Psoas muscle (tissue), 8 donors: ENCODE measurements at places on chromosomes 5 and 9. TPM values are rescaled to one million over a fixed set of nuclear protein-coding genes. Genes with fewer than 3 reads are reported as not detected.

DNA sequence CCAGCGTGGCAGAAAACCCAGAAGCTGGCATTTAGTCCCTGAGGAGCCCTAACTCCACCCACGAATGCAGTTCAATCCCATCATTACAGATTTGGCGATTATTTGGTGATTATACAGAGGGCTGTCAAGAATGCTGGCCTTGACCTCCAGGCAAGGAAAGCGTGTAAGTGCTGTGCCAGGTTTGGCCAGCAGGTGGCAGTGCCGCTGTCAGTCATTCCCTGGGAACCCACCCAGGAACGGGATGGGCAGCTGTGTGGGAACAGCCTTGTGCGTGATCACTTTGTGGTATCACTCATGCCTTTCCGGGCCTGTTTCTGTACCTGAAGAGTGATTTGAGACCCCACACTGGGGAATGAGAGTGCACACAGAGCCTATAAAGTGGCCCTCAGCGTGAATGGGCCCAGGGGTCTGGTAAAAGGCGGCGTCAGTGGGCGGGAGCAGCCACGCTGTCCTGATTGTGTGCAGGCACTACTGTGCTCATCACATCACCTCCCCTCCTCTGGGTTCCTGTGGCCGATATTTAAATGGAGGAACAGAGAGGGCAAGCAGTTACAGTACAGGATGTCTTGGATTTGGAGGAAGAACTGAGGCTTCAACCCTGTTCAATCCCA, 215.6 kb downstream of the ROR2 start:
- peak; percentile 79 for DNase-seq

DNA sequence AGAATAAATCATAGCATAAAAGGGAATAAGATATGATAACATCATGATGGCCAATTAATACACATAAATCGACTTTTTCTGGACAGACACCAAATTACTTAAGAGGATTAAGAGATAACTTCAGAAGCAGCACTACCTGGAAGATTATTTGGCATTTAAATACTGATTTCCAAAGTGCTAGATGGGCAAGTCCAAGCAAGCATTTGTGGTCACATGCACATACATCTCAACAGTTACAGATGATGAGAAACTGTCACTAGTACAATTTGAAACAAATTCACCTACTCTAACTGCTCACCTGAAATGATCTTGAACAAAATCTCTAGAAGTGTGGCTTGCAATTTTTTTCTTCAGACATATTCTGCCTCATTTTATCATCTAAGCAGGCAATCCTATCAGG, 26.8 kb upstream of the RASGEF1C start:
- no peak for DNase-seq

Gene RPL12
- total RNA-seq = 1,111 TPM

DNA sequence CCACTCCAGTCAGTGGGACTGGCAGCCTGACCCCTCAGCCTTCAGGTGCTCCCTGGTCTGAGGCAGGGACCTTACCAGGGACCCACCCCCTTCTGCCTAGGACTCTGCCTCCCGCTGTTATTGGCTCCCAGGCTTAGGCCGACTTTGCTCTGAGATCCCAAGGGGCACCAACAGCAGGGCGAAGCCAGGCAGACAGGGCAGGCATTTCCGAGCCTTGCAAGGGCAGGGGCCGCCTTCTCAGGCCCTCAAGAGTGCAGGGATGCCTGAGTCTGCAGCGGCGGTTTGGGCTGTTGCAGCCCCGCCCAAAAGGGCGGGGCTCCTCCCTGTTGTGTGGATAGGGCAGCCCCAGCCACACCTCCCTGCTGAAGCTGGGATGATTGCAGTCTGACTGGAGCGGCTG, 644.6 kb downstream of the PRR16 start:
- DNase-seq = no peak

GRCh38 chr5:94389515-94389899, 228.9 kb downstream of the KIAA0825 start:
- no peak for DNase-seq

- no peak for DNase-seq
Observed at GRCh38 chr5:165152058-165152457, 1646.6 kb downstream of the MAT2B start.

GRCh38 chr9:97938081-97938644, at the start of gene HEMGN:
TSS of gene HEMGN (minus strand) at chr9:97938172. CDS start at chr9:97938136, 36 bp downstream.
- no peak for DNase-seq

GRCh38 chr5:157600252-157600651, 24.7 kb upstream of the ADAM19 start:
- no peak for DNase-seq

Gene CDH12
- not detected for total RNA-seq

Gene QRFP
- not detected for total RNA-seq

- no peak for DNase-seq
Observed at GRCh38 chr9:18138656-18139055, 335.3 kb upstream of the ADAMTSL1 start.

DNA sequence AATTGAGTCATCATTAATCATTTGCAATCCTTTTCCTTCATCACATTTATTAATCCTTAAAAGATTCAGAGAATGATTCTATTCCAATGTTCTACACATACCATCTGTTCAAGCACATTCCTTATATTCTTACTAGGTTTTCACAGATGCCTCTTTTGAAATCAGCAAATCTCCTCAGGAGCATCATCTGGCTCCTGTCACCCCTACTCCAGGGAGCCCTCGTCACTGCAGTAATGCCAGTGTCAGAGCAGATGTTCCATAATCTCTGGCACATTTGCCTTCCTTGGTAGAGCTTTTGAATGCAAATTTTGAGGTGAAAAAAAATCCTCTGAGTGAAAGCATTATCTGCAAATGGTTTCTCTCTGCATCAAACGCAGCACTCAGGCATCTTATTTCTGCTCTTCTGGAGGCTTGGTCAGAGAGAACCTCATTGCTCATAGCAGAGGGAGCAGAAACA, 7.6 kb upstream of the KCNV2 start:
- DNase-seq = no peak

GRCh38 chr5:150178262-150178661, 11.6 kb upstream of the SLC6A7 start:
- no peak for DNase-seq

Gene PCDHGC5
- total RNA-seq = 0.49 TPM
